Bladder microvascular endothelial cell (primary cell): ENCODE measurements at places on chromosomes 2 and 18. TPM values are rescaled to one million over a fixed set of nuclear protein-coding genes. Genes with fewer than 3 reads are reported as not detected.

Gene GPATCH11
- 4.0 and 7.7 TPM in 2 replicates for total RNA-seq

Gene CERS6
- 4.7 and 35.6 TPM in 2 replicates for total RNA-seq

Gene TSHZ1
- 6.5 and 12.1 TPM in 2 replicates for total RNA-seq

Gene SOWAHC
- total RNA-seq: 5.2 and 7.7 TPM in 2 replicates

Gene SERPINB11
- not detected in 2 replicates for total RNA-seq

Gene HOXD3
- 7.6 and 16.0 TPM in 2 replicates for total RNA-seq

Gene EFHD1
- 0.06 and 0.16 TPM in 2 replicates for total RNA-seq

Gene DES
- total RNA-seq: not detected in 2 replicates

Gene TDRD15
- total RNA-seq: not detected in 2 replicates

Gene SMAD7
- total RNA-seq: 2.3 and 6.4 TPM in 2 replicates

Gene SDC1
- 0.65 and 1.4 TPM in 2 replicates for total RNA-seq

Gene LHCGR
- total RNA-seq: not detected in 2 replicates

Gene SNED1
- total RNA-seq: 7.8 and 19.8 TPM in 2 replicates

Gene CCDC141
- total RNA-seq: under 0.01 and 0.57 TPM in 2 replicates

Gene RGPD4
- total RNA-seq: not detected in 2 replicates

Gene FOSL2
- total RNA-seq: 32.7 and 83.8 TPM in 2 replicates

Gene CCDC102B
- 1.1 and 13.8 TPM in 2 replicates for total RNA-seq

Gene GPR39
- total RNA-seq: 0.31 TPM in 1 of 2 replicates, not detected in the other

Gene PTPN2
- 14.4 and 24.0 TPM in 2 replicates for total RNA-seq

Gene CIB4
- total RNA-seq: not detected in 2 replicates
